NCI-H748 treated with DMSO at 0.1 percent for 48 hours (cell line): ENCODE measurements at places on chromosomes 7 and 10.

GRCh38 chr10:484925-485661, 204.4 kb downstream of the DIP2C start:
- DNase-seq = no peak

- DNase-seq = no peak
Measured at GRCh38 chr10:50310560-50311174, 59.4 kb upstream of the ASAH2 start.

DNA sequence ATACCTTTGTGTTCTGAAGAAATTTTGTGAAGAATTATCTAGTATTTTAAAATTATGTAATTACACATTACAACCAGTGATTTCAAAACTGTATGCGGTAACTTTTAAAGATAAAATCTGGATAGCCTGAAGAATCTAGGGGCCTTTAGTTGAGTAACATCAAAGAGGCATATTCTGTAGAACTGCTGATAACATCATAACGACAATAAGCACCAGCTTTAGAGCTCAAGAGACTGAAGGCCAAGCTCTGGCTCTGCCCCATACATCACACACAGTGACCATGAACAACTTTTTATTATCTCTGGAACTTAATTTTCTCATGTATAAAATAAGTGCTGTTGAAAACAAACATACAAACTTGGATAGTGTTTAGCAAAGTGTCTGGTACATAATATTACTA, 121.1 kb upstream of the RHOBTB1 start:
- no peak for DNase-seq

GRCh38 chr10:51744235-51745000, 45.0 kb upstream of the CSTF2T start:
- no peak for DNase-seq

GRCh38 chr7:19491371-19491770, 217.5 kb downstream of the POLR1F start:
- no peak for DNase-seq

GRCh38 chr10:114711176-114711868, 53.2 kb upstream of the ABLIM1 start:
- peak; percentile 40 for DNase-seq

DNA sequence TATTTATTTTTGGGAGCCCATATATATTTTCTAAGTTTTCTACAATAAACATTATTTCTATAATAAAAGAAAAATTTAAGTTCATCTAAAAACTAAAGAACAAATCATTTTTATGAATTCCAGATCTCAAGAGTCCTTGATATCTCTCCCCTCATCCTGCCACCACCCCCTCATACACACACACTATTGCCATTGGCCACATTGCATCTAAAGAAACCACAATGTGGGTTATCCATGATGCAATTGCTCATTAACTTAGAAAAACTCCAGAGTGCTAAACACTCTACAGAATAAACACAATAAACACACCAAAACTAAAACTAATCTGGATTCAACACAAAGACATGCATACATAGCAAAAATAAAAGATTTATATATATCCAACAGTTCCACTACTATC, 37.8 kb downstream of the FAM13C start:
- no peak for DNase-seq

GRCh38 chr7:17139081-17139480, 159.4 kb upstream of the AHR start:
- DNase-seq = no peak

DNA sequence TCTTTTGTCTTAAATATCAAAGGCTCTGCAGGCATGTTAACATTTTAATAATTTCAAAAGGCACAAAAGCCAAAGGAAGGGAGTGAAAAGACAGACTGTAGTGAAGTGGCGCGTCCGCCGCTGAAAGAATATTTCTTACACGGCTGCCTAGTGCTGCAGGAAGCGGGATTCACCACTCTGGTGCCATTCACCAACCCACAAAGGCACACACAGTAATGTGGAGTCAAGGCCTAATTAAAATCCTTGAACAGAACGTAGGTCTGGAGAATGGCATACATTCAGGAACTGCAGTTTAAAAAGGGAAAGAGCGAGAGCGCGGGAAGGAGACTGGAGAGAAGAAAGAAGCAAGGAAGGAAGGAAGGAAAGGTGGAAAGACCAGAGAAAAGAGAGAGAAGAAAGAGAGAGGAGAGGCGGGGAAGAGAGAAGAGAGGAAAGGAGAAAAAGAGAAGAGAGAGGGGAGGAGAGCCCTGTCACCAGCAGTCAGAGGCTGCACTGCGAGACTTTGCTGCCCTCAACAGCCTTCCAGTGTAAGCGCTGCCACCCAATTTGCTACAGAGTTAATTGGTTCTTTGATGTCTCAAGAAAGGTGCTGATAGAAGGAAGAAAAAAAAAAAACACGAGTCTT, 554.0 kb downstream of the MDFIC start:
- peak; percentile 53 for DNase-seq

- no peak for DNase-seq
Measured at GRCh38 chr10:75894761-75895160, 463.3 kb downstream of the LRMDA start.

GRCh38 chr7:84975586-84976185, 211.2 kb downstream of the SEMA3D start:
- DNase-seq = no peak

GRCh38 chr10:55852900-55853299, 508.2 kb downstream of the ZWINT start:
- DNase-seq = peak; percentile 8

DNA sequence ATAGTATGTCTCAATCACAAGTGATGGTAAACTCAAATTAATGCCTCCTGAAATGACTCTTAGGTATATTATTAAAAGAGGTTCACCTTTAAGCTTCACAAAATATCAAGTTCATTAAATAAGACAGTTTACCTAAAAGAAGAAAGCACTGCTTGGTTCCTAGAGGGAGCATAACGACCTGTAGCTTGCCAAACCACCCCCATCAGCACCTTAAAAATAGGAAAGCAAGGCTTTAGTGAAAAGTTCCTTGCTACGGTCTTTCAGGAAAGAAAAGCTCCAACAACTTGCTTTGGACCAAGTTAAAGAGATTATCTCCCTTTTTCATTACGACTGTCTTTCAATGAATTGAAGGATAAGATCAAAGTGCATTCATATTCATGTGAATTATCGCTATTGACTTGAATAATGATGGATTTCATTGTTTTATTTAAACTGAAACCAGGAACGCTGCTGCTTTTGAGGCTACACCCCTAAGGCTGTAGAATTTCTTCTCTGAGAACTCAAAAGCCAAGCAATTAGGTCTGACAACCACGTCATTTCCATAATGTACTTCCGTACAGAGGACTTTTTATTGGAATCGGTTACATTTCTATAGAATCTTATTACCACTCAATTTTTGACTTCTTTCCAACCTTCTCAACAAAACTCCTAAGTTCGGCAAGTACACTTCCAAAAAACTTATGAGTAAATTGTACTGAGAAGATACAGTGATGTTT, 7.0 kb upstream of the SPAG6 start:
- DNase-seq = no peak

- DNase-seq = no peak
Measured at GRCh38 chr10:71090801-71091200, 121.6 kb upstream of the UNC5B start.

GRCh38 chr10:5497948-5498730, 1.2 kb downstream of the CALML5 start:
- DNase-seq = no peak
